Lung (tissue), 17 donors: ENCODE measurements at places on chromosomes 2 and 18. TPM values are rescaled to one million over a fixed set of nuclear protein-coding genes. Genes with fewer than 3 reads are reported as not detected.

DNA sequence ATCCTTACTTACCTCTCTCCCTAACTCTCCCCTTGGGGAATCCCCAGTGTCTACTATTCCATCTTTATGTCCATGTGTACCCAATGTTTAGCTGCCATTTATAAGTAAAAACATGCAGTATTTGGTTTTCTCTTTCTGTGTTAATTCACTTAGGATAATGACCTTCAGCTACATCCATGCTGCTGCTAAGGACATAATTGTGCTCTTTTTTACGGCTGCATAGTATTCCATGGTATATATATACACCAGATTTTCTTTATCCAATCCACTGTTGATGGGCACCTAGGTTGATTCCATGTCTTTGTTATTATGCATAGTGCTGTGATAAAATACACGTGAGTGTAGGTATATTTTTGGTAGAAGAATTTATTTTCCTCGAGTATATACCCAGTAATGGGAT is 24.3 kb upstream of the RIOK3 start:
- no peaks in the 10 kb centered on the region for H3K4me1 ChIP-seq
- DNase-seq = no peak
- no peaks in the 10 kb centered on the region for H3K36me3 ChIP-seq
- H3K27me3 ChIP-seq = no peaks in the 10 kb centered on the region
- H3K4me3 ChIP-seq = no peak overlapping the region

- peaks cover 5% of the 10 kb centered on the region for H3K36me3 ChIP-seq
- H3K4me1 ChIP-seq = no peaks in the 10 kb centered on the region
- no peak overlapping the region for H3K27ac ChIP-seq
- no peak overlapping the region for H3K4me3 ChIP-seq
Observed at GRCh38 chr2:231374771-231375170, 20.7 kb upstream of the B3GNT7 start.

DNA sequence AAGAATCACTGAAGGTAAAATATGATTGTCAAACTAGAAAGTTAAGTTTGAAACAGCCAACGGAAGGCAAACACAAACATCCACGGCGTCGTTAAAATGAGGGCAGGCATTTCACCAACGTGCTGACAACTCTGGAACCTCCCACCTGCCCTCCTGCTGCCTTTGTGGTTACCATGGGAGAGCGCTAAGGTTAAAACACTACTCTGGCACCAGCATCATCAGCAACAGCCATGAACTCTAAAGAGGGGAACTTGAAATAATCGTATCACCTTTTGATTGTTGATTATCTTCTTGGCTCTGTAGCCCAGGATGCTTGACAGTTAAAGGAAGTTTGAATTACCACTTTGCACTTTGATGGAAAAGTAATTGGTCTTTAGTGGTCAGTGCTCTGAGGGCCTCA is 34.7 kb downstream of the CYB5A start:
- H3K4me1 ChIP-seq = peaks cover 6% of the 10 kb centered on the region
- no peaks in the 10 kb centered on the region for H3K27me3 ChIP-seq
- H3K4me3 ChIP-seq = no peak overlapping the region
- peak overlapping the region; percentile 55 for H3K27ac ChIP-seq
- H3K36me3 ChIP-seq = peaks cover 7% of the 10 kb centered on the region

GRCh38 chr18:33577685-33578517 is at the start of gene ASXL3:
TSS of gene ASXL3 (plus strand) at chr18:33578219. CDS start at chr18:33578632, 413 bp downstream.
- no peaks in the 10 kb centered on the region for H3K36me3 ChIP-seq
- DNase-seq = peak; percentile 83
- peak within 1 kb of the TSS; percentile 78 for H3K27ac ChIP-seq
- H3K4me3 ChIP-seq = peak within 1 kb of the TSS; percentile 59

DNA sequence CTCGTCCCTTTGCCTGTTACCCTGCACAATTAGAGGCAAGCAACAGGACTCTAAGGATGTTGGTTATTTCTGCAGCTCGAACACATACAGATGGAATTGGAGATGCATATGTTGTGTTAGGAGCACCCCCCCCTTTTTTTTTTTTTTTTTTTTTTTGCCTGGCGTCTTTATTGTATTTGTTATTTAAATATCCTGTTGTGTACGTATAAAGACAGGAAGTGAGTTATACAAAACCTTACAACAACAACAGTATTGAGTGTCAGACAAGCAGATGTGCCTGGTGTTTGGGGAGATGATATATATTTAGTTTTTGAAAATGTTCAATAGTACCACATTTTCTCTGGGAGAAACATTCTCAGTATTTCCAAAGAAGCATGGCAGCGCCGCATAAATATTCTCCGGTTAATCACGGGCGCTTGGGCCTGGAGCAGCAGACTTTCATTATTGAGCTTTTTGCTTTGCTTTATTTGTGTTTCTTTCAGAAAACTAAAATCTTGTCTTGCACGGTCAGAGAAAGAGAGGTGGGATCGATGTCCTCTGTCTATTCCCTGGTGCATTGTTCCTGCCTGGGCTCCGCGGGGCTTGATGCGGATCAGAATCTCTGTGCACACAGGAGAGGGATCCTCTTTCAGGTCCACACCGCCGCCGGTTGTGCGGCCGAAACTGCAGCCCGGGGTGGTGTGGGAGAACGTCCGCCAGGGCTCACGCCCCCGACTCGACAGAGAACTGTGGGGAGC is 23.2 kb upstream of the ZNF516 start:
- no peaks in the 10 kb centered on the region for H3K27me3 ChIP-seq
- peak; percentile 75 for DNase-seq
- no peak overlapping the region for H3K4me3 ChIP-seq
- H3K36me3 ChIP-seq = no peaks in the 10 kb centered on the region

The ATP5F1A gene
- total RNA-seq = 265 TPM

DNA sequence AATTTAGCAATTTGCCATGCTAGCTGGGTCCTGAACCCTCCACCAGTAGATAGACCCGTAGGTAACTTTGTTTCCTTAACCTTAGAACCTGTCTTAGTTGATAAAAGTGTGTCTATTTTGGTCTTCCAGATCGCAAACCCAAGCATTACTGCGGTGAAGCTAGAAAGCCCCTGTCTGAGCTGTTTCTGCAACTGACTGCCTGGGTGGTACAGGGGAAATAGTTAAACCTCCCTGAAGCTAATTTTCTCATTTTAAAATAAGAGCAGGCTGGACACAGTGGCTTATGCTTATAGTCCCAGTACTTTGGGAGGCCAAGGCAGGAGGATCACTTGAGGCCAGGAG is 101.7 kb upstream of the MSH2 start:
- H3K4me3 ChIP-seq = no peak overlapping the region
- H3K27me3 ChIP-seq = no peaks in the 10 kb centered on the region
- H3K27ac ChIP-seq = no peak overlapping the region
- no peaks in the 10 kb centered on the region for H3K4me1 ChIP-seq

DNA sequence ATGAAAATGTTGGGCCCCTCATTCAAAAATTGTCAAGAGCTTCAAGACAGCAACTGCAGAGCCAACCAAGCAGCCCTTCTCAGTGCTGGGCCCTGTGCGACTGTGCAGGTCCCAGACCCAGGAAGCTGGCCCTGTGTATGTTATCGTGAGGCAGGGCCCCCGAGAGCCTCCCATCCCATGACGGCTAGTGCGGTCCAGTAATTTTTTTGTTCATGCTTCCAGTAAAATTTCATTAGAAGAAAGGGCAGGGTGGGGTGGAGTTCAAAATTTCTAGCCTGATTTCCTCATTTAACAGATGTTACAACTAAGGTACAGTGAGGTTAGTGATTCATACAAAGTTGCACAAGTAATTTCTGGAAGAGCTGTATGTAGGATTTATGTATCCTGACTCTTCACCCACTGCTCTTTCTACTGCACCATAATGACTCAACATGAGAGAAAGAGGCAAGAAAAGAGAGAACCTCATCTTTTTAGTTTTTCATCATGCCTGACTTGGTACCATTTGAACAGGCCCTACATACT is 105.5 kb downstream of the ZEB2 start:
- H3K36me3 ChIP-seq = peaks cover 50% of the 10 kb centered on the region
- no peak for DNase-seq
- no peak overlapping the region for H3K4me3 ChIP-seq

The MYCN gene
- total RNA-seq = 0.49 TPM

The CPLX4 gene
- total RNA-seq = not detected

DNA sequence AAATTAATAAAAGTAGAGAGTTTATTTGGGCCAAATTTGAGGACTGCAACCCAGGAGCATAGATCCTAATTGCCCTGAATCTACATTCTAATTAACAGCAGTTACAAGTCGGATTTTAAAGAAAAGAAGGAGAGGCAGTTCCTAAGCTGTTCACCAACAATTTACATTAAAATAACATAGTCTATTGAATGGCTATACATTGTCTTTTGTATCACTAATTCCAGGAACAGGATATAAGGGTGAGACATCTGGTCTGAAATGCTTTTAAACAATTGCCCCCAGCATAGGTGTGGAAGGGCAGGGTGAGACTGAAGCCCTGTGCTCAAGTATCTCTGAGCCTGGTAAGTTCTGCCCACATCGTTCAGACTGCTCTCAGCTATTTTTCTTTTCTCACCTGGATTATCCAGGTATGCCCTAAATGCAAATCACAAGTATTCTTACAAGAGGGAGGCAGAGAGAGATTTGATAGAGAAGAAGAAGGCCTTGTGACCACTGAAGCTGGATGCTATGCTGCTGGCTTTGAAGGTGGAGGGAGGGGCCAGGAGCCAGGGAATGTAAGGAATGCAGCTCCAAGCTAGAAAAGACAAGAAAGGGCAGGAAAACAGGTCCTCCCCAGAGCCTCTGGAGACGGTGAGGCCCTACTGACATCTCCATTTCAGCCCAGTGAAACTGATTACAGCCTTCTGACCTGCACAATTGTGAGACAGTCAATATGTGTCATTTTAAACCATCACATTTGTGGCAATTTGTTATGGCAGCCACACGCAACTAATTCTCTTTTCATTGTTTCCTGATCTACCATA is 189.4 kb upstream of the ARL4C start:
- DNase-seq = peak; percentile 42
- H3K27me3 ChIP-seq = no peaks in the 10 kb centered on the region
- no peak overlapping the region for H3K27ac ChIP-seq
- no peak overlapping the region for H3K4me3 ChIP-seq
- no peaks in the 10 kb centered on the region for H3K36me3 ChIP-seq

DNA sequence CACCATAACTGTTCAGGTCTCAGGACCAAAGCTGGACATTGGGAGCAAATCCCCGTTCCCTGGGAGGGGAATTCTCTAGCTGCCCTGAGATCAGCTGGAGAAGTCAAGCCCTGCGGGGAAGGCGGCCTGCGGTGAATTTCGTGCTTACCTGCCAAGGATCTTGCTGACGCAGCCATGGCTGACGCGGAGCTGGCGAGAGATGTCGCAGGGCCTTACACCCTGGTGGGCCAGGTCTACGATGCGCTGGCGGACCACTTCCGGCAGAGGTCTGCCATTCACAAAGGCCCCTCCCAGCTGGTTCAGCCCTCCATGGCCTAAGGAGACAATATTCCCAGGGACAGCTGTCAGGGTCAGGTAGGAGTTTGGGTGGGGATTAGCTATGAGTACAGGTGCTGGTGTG is 32.1 kb downstream of the PAX8 start:
- no peak for DNase-seq
- no peaks in the 10 kb centered on the region for H3K27me3 ChIP-seq
- H3K4me3 ChIP-seq = no peak overlapping the region
- H3K4me1 ChIP-seq = no peaks in the 10 kb centered on the region
- H3K27ac ChIP-seq = no peak overlapping the region

DNA sequence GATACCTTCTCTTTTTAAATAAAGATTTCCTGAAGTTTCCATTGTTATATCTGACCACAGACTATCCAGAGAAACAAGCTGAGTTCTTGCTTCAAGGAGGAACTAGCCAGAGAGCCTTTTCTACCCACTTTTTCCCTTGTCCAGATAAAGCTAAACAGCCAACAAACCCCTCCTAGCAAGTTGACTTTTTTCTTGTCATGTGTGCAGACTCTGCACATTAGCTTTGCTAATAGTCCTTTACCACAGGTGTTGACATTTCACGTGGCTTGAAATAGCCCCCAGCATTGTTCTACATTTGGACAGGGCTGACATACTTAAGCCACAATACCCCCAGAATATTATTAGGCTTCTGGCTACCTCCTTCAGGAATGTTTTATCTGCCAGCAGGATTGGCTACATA is 40.7 kb downstream of the PCBP1 start:
- no peak overlapping the region for H3K4me3 ChIP-seq
- no peaks in the 10 kb centered on the region for H3K36me3 ChIP-seq
- DNase-seq = no peak
- H3K27ac ChIP-seq = no peak overlapping the region
- H3K27me3 ChIP-seq = no peaks in the 10 kb centered on the region
